ENCODE measurements at places on chromosomes 7 and 10.

DNA sequence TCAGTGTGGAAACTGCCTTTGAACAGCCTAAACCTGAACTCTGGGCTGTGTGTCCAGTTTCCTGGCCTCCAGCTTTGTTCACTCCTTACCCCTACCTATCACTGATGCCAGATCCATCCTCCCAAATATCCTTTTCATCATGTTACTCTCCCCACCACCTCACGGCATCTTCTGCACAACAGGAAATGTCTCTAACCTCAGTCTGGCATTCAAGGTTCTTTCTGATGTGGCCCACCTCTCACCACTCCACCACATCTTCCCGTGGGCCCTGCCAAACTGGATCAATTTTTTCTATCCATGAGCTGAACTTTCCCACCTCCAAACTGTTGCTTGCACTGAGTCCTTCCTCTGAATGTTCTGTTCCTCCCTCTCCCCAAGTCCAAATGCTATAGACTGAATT, 35.8 kb upstream of the MAP3K8 start:
- DNase-seq = no peak

DNA sequence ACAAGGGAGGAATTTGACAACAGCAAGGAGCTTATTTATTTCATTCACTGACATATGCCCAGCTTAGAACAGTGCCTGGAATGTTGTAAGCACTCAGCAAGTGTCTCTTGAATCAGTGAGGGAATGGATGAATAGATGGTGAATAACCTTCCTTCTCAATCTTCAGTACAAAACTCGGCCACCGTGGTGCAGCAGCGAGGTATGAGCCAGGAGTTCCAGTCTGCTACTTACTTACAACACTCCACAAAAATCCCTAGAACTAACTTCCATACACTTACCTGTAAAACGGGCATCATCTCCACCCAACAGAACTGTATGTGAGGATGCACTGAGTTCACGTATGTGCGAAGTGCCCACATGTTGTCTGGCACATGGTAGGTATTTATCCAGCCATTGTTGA, 237.4 kb downstream of the WDR11 start:
- no peak for DNase-seq

DNA sequence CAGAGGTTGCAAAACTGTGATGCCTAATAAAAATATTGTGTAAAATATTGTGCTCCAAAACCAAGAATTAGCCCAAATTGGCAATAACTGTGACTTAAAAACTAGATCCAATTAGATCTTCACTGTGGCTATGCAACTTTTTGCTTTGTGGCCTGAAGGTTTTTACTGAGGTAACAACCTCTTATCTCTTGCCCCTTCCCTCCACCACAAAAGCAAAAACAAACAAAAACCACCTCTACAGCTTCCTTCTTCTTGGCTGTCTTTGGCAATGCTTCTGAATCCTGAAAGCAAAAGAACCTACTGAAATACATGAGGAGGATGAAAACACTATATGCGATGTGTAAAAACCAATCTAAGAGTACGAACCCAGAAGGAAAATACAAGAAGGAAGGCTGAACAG, 226.7 kb upstream of the MBL2 start:
- no peak for DNase-seq

GRCh38 chr7:381211-382042, 91.5 kb downstream of the FOXL3 start:
- no peak for DNase-seq

DNA sequence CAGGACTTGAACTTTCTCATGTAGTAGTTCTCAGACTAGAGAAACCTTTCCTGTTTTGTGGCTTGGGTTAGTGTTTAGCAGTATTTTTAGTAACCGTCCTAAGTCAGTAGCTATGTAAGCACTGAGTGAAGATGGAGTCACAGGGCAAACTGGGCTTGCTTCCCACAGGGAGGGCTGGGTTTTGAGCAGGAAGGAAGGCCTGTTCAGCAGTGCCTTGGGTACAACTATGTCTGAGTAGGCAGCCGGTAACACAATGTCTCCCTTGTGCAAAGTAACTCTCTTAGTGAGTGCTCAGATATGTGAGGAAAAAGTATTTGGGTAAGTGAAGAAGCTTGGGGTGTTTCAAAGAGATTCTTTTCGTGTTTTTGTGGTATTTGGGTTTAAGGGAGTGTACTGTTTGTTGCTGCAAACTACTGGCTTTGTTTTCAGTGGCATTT, 96.4 kb downstream of the CCSER2 start:
- no peak for DNase-seq

GRCh38 chr7:66123175-66123528, 8.5 kb downstream of the CRCP start:
- DNase-seq = no peak

DNA sequence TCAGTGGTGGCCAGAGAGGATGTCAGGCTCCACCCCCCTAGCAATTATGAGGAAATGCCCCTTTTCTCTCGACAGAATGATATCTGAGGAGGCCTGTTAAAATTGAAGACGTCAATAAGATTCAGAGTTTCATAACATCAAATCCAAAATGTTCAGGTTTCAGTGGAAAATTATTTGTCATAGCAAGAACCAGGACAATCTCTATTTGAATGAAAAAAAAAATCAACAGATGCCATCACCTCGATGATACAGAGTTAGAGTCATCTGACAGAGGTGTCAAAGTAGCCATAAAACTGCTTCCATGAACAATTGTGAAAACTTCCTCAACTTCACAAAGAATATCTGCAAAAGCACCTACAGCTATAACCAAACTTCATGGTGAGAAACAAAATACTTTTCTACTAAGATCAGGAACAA, 7.7 kb downstream of the TMEM273 start:
- no peak for DNase-seq

DNA sequence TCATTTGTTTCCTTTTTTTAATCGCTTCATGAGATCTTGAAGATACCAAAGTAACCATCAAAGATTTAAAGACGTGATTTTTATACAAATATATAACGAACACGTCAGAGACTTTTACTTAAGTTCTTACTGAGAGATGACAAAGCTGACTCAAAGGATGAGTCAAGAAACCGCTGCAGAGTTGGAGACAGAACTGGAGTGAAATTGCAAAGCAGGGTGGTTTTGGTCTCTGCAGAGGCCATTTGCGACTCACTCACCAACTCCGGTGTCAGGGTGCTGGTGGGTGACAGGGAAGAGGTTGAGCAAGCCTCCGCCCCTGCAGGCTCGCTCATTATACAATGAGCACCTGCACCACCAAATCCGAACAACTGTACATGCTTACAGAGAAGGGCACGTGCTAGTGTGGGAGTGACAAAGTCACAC, 75.2 kb downstream of the DNAJB6 start:
- DNase-seq = peak; percentile 26

- DNase-seq = no peak
Measured at GRCh38 chr7:30824821-30825720, 53.9 kb downstream of the MINDY4 start.

GRCh38 chr7:66413379-66414114, 208.4 kb downstream of the TPST1 start:
- DNase-seq = peak; percentile 78

DNA sequence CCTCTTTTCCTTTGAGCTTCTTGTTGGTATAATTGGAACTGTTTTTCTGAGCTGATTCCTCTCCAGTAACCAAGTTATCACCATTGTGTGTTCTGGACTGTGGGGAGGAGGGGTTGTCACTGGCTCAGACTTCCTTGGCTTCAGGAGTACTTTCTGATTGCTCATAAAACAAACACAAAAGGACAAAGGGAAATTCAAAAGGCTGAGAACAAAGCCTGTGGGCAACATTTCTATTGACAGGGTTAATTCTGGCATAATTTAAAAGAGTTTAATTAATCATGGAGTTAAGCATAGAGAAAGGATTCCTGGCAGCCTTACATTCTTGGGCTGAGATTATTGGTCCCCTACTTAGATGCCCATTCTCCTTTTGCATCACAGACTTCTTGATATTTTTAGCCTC, 222.9 kb upstream of the KMT2E start:
- no peak for DNase-seq

GRCh38 chr7:116525298-116525912, 569 bp downstream of the CAV1 start:
- peak; percentile 31 for DNase-seq

GRCh38 chr10:23459308-23459939, 20.5 kb downstream of the OTUD1 start:
- no peak for DNase-seq

- no peak for DNase-seq
Measured at GRCh38 chr7:98785929-98786571, 83.8 kb downstream of the TMEM130 start.

DNA sequence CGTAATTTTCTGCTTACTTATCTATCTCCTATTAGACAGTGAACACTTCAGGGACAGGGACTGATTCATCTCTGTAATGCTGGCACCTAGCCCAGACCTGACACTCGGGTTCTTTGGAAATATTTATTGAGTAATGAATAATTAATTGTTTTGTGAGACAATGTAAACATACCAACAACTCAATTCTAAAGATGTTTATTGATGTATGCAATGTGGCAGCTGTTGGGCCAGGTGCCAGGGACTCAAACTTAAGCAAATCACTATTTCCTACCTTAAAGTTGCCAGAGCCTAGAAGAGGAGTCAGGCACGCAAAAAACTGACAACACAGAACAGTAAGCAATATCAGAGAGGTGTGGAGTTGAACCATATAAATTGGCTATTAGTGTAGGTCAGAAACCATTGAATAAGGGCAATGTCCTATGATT, 63.6 kb upstream of the BMPER start:
- no peak for DNase-seq

DNA sequence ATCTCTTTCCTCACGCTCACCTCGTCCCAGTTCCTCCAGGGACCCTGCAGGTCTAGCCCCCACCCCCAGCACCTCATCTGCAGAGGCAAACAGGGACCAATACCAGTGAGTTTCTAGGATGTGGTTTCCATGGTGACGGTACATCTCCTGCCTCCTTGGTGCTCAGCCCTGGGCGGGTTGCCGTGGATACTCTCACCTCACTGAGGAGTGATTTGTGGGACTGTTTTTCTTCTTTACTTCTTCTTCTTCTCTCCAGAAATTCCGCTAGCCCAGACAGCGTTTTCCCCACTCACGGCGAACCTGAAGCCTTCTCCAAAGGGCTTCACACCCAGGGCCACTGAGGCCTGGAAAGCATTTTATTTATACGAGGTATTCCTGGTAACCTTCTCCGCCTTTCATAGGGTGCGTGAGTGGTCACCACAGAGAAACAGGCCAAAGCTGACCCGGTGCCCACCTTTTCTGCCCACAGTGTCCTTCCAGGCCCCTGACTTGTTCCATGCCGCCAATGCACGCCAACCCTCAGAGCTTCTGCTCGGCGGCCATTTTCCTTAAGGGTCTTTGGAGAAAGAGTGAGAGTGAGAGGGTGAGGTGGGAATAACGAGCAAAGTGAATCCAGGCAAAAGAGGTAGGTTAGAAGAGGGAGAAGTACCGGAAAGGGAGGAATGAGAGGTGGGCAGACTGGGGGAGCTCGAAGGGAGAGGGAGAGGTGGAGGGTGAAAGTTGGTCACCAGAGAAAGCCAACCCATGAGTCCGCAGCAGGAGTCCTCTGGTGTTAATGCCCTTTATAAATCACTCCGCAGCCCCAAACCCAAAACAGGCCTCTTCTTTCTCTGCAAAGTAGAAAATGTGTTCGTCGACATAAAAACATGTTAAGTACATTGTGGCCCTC, 15.5 kb downstream of the FAM241B start:
- DNase-seq = no peak

DNA sequence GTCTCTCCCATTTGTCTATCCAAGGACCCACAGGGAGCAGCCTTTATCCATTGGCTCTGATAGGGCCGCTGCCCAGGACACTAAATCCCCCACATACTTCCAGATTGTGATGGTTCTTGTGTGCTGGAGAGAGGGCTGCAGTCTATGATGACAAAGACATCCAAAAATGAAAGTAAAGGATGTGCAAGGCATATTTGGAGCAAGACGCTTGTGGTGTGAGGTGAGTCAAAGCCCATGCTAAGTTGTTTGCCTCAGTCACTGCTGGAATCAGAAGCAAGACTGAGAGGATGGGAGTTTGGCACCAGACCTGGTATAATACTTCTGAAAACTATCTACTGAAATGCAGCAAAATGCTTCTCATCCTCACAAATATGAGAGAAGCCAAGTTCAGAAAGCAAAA, 22.7 kb downstream of the ZNF22 start:
- DNase-seq = no peak

GRCh38 chr10:46018453-46019176, 11.8 kb downstream of the NCOA4 start:
- DNase-seq = no peak

DNA sequence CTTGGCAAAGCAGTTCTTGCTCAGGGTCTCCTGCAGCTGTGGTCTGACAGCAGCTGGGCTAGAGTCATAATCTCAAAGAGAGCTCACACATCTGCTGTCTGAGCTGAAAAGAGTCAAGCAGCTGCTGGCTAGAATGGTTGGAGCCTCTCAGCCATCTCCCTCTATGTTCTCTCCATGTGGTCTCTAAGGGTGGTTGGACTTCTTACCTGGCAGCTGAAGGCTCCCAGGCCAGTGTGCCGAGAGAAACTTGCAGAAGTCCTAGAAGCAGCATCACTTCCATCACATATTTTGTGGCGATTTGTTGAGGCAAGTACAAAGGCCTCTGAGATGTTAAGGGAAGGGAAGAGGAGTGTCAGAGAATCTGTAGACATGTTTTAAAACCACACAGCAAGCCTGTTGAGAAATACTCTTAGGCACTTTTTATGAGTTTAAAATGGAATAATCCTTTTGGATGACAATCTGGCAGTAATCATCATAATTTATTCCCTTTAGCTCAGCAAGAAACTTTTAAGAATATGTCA, 93.2 kb downstream of the REEP3 start:
- DNase-seq = no peak

- DNase-seq = no peak
Measured at GRCh38 chr7:70306173-70306572, 707.9 kb downstream of the AUTS2 start.

DNA sequence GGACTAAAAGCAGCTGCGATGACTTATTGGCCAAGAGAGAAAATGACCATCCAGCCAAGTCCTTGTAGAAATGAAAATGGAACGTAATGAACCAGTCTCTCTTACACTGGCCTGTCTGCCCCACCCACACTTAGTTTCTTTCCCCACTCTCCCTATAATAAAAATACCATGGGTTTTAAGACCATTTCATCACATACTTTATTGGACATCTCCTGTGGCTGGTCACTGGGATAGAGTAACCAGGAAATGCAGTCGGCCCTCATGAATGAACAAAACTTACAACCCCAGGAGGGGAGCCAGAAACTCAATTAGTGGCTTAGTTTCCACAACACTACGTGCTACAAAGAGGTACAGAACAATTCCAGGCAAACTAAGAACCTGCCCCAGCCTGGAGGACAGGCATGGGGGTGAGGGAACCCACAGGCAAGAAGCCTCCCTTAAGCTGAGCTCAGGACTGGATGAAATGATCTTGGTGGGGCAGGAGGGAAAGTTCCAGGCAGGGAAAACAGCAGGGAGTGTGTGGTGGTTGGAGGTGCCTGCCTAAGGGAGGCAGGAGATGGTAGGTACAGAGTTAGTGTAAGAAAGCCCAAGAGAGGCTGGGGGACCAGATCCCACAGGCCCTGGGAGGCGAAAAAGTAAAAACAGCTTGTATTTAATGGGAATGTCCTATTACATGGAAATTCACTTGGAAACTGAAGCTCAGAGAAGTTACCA, 29.6 kb downstream of the MKI67 start:
- no peak for DNase-seq

- no peak for DNase-seq
Measured at GRCh38 chr7:43888993-43889945, 17.1 kb downstream of the URGCP start.

GRCh38 chr7:4809666-4810065, 34.2 kb downstream of the AP5Z1 start:
- DNase-seq = no peak

Data from stimulated activated CD4-positive, alpha-beta T cell treated with anti-CD3 and anti-CD28 coated beads, Interleukin-12 subunit alpha, Interleukin-12 subunit beta, amount 100 ng/mL, for 24 hours (primary cell).